ENCODE measurements at places on chromosomes 6 and 20.

GRCh38 chr6:117264369-117264691, 1.0 kb upstream of the VGLL2 start:
- DNase-seq, result no peak

- no peak for DNase-seq
These were observed 27.6 kb upstream of the RIMS4 start for GRCh38 chr20:44837946-44838345.

- DNase-seq, result no peak
These were observed 73.9 kb upstream of the IPCEF1 start for GRCh38 chr6:154430481-154430919.

DNA sequence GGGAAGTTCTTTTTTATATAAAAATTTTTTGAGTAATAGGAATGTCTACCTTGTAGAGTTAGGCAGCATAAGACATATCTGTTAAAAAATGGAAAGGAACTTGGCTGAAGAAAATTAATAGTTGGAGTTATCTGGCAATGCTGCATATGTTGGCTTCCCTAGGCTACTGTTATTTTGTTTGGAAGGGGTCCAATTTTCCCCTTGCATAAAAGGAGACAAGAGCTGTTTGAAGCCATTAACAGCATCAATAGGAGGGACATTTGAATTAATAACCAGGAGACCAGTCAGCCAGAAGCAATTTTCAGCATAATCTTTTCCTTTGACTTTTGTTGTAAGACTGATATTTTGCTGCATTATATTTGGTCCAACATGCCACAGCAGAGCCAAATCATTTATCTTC, 80.9 kb upstream of the TAB2 start:
- no peak for DNase-seq

- no peak for DNase-seq
These were observed 37.7 kb downstream of the C6orf132 start for GRCh38 chr6:42104804-42105125.

DNA sequence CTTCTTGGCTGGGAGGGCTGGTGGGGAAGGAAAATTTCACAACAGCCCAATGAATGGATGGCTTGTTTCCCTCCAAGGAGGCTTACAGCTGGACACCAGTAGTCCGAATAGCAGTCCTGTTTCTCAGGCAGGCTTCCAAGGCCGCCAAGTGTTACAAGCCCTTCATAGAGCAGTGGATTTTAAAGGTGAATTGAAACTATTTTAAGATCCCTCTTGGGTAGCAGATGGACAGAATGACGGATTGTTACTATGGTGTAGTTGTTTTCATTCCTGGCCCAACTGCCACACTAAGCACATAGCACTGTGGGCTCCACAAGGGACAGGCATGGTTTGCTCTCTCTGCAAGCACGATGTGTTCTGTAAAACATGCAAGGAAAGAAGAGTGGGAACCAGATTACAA, 203.3 kb upstream of the TAB2 start:
- no peak for DNase-seq

GRCh38 chr20:17971300-17972013, 2.6 kb downstream of the MGME1 start:
- DNase-seq, result no peak

DNA sequence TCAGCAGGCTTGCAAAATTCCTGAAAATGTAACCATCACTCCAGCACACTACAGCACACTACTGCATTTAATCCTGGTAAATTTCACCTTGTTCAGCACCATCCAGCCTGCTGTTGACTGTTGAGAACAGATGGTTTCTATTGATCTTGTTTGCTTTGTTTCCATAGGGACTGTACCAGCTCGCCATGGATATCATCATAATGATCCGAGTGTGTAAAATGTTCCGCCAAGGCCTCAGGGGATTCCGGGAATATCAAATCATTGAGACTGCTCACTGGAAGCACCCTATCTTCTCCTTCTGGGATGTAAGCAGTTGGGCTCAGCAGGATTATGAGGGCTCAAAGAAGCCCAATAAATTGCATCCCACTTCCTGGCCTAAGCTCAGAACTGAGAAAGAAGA, 4.1 kb downstream of the CNBD2 start:
- no peak for DNase-seq

DNA sequence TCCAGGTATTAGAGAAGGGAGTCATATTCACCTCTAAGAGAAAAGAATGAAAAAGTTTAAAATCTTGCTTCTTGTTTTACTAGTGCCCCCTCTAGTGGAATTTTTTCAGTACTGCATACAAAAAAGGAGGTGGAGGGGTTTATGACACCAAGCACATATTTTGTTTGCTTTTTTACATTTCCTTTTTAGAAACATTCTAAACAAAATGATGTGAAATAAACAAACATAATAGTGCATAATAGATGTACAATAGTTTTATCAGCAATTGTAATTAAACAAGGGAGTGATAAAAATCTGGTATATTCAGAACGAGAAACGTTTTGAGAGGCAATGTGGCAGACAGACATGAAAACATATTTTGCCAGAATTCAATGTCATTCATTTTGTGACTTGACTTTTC, 111.0 kb upstream of the TFAP2D start:
- no peak for DNase-seq

GRCh38 chr6:63449714-63450113, 122.6 kb upstream of the LOC128125822 start:
- no peak for DNase-seq

GRCh38 chr20:9377007-9377406, 137.4 kb upstream of the LAMP5 start:
- no peak for DNase-seq

- DNase-seq, result no peak
These were observed 290.0 kb downstream of the HAO1 start for GRCh38 chr20:7650086-7650879.

- DNase-seq, result no peak
These were observed 29.9 kb downstream of the METTL24 start for GRCh38 chr6:110328259-110328658.

GRCh38 chr6:132734694-132735236, 20.9 kb upstream of the VNN1 start:
- no peak for DNase-seq

- no peak for DNase-seq
These were observed 44.3 kb downstream of the MARCKS start for GRCh38 chr6:113901482-113901881.

- no peak for DNase-seq
These were observed 5.2 kb downstream of the C20orf204 start for GRCh38 chr20:64041040-64041780.

- DNase-seq, result no peak
These were observed 196.8 kb upstream of the HDDC2 start for GRCh38 chr6:125498606-125499005.

GRCh38 chr20:32336918-32337347, 21.2 kb upstream of the ASXL1 start:
- no peak for DNase-seq

DNA sequence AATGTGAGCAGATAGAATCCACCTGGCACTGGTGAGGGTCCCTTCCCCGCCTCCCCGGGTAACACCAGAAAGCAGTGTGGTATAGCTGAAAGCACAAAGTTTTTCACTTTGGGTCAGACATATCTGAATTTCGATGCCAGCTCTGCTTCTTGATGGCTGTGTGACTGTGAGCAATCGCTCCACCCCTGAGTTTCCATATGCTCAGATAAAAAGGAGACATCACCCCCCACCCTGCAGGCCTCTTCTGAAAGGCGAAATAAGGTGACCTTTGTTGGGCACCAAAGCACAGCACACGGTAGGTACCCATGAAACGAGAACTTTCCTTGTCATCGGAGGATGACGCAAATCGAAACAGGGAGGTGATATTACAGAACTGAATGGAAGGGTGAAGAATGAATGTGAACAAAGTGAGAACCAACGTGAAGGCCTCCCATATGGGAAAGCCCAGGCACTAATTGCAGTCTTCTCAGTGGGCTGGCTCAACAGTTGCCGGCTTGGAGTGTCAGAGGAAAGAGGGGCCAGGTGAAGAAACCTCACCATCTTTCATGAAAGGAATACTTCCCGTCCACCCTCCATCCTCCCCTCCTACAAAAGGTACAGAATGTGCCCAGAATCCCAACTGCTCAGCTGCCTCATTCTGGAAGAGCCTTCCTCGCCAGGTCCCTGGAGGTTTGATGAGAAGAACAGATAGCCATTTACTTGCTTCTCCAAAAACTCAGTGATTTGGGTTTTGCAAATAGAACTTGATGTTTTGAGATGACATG, 61.8 kb downstream of the NFATC2 start:
- DNase-seq, result peak; percentile 61

DNA sequence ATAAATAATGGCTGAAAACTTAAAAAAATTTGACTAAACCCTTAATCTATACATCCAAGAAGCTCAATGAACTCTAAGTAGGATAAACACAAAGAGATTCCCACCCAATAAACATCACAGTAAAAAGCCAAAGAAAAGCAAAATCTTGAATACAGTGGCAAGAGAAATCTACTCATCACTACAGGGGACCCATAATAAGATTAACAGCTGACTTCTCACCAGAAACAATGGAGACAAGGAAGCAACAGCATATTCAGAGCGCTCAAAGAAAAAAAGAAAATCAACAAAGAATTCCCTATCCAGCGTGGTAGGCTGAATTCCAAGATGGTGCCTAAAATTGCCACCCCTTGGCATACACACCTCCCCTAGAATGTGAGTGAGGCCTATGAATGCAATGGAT, 18.6 kb downstream of the SNX3 start:
- DNase-seq, result no peak

DNA sequence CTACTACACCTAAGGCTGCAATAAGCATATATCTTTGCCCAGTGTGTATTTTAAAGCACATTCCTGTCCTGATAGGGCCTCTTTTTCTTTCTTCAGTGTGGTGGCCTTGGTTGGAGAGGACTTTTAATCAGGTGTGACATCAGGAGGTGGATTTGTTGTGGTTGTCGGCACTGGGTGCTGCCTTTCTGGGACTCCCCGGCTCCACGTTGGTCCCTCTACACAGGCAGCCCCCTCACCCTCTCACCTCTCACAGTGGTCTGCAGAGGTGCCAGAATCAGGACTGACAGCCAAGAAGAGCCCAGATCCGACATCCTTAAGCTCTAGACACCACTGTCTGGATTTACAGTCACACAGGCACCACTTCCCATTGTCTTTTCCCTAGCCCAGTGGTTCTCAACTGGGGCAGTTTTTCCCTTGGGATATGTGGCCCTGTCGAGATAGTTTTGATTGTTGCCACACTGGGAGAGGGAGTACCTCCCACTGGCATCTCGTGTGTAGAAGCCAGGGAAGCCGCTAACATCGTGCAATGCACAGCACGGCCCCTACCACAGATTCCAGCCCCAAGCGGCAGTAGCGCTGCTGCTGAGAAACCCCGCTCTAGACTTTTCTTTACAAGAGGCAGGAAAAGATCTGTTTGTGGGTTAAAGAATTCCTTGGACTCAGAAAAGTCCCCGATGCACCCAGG, 314.1 kb downstream of the QKI start:
- no peak for DNase-seq

GRCh38 chr20:32522776-32523612, 62.1 kb downstream of the NOL4L start:
- no peak for DNase-seq

DNA sequence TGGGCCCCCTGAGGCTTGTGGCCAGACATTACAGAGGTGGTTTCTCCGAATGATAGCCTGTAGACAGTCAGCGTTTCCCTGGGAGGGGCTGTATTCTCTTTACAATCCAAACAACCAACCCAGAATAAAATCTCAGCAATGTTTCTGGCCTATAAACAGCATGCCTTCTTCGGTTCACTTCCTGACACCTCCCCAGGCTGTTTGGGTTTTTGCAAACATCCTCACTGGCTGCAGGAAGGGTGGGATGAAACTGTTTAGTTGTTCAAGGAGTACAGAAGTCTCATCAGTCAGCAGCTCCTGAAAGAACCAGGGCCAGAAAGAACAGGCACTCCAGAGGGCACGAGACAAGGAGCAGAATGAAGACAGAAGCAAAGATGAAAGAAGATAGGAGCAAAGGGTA, 350.0 kb downstream of the QKI start:
- no peak for DNase-seq

DNA sequence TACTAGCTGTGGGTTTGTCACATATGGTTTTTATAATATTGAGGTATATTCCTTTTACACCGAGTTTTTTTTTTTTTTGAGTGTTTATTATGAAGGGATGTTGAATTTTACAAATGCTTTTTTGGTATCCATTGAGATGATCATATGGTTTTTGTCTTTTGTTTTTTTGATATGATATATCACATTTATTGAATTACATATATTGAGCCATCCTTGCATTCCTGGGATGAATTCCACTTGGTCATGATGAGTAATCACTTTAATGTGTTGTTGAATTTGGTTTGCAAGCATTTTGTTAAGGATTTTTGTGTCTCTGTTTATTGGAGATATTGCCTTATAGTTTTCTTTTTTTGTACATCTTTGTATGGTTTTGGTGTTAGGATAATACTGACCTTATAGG, 3.3 kb upstream of the ZNF337 start:
- no peak for DNase-seq

- no peak for DNase-seq
These were observed 40.3 kb upstream of the ZFAND3 start for GRCh38 chr6:37779111-37779800.

DNA sequence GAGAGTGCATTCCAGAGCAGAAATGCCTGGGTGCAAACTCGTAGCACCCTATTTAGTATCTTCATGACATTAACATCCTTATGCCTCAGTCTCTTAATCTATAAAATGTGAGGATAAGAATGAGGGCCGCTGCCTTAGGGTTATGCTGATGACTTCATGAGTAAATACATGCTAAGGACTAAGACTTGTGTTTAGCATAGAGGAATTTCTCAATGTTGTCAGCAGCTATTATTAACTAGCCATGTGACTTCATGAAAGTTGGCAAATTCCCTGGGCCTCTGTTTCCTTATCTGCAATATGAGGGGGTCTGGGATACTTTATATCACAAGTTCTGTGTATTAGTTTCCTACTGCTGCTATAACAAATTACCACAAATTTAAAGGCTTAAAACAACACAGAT, 108.1 kb upstream of the RIPOR2 start:
- DNase-seq, result no peak

DNA sequence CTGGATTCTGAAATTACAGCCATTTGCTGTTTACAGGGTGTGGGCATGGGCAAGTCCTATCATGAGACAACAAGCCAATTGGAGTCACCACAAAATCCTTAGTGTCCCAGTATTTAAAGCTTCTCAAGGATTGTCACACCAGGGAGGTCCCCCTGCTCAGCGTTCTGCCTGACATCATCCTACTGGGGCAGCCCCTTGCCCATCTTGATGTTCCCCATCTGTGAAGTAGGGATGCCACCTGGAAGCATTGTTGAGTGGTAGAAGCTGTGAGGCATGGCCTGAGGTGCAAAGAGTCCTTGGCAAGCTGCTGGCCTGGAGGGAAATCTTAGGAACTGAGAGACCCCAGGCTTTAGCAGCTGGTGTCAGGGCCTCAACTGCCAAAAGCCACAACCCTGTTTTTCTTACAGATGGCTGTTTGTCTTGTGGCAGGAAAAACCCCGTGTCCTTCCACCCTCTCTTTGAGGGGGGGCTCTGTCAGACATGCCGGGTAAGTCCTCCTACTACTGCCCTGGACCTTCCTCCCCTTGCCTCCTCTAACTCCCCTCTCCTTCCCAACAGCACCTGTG, 23.3 kb upstream of the MAPRE1 start:
- DNase-seq, result no peak
